HT1080 (cell line): ENCODE measurements at places on chromosomes 11 and 22. TPM values are rescaled to one million over a fixed set of nuclear protein-coding genes. Genes with fewer than 3 reads are reported as not detected.

- no peak for DNase-seq
Measured at GRCh38 chr22:18044548-18045271, 20.3 kb upstream of the MICAL3 start.

DNA sequence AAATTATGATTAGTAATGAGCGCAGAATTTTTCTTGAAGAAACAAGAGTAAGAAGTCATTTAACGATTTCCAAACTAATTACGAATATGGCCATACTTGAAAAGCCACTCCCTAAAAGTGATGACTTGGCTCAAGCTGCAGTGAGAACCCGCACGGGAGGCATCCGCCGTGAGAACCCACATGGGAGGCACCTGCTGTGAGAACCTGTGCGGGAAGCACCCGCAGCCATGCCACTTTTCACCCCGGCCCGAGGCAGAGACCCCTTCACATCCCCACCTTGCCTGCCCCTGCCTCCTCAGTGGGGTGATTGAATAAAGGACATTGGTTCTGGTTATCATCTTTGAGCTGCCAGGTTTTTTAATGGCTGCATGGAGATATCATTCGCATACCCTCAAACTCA lies 89.7 kb downstream of the BRD1 start:
- no peak for DNase-seq

- no peak for DNase-seq
Measured at GRCh38 chr11:31326470-31327148, 42.9 kb downstream of the DCDC1 start.

DNA sequence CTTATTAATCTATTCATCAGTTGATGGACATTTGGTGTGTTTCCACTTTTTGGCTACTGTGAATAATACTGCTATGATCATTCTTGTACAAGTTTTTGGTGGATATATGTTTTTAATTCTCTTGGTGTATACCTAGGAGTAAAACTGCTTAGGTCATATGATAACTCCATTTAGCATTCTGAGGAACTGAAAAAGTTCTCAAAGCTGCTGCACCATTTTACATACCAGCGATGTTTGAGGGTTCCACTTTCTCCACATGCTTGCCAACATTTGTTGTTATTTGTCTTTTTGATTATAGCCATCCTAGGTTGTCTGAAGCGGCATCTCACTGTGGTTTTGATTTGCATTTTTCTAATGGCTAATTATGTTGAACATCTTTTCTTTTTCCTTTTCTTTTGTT lies 4.1 kb upstream of the ACER3 start:
- DNase-seq: no peak

The PPFIBP2 gene
- 1.2 and 2.6 TPM in 2 replicates for total RNA-seq

DNA sequence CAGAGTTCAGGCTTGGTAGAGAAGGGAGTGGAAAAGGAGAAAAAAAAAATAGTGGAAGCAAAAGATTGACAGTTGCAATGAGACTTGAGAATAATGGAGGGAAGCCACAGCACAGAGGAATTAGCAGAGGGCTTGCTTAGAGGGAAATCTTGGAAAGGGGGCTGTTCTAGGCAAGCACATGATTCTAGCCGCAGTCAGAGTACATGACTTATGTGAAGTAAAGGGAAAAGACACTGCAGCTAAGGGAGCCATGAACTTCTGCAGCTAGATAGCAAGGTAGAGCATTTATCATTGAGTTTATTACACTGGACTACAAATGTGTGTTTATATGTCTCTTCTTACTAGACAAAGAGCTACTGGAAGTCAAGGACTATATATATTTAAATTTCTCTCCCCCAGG lies 144.0 kb upstream of the OPCML start:
- DNase-seq: no peak

DNA sequence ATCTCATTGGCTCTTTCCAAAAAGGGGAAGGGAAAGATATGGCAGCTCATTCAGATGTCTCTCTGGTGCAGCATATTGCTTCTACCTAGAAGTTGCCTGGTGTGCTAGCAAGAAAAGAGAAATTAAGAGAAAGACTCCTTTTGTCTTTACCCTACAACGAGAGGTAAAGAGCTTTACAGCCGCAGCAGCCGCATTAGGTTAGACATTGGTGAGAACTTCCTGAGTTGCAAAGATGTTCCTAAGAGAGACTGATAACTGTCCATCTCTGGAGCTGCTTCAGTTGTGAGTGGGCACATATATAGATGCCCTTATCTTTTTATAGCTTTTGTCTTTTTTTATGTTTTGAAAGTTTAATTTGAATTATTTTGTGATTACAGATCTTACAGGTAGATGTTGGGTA lies 80.8 kb upstream of the NNMT start:
- no peak for DNase-seq

GRCh38 chr11:95228081-95228749 lies 2.8 kb downstream of the SESN3 start:
- DNase-seq: no peak

GRCh38 chr11:73972620-73973449 lies 9.8 kb downstream of the UCP2 start:
- DNase-seq: no peak

DNA sequence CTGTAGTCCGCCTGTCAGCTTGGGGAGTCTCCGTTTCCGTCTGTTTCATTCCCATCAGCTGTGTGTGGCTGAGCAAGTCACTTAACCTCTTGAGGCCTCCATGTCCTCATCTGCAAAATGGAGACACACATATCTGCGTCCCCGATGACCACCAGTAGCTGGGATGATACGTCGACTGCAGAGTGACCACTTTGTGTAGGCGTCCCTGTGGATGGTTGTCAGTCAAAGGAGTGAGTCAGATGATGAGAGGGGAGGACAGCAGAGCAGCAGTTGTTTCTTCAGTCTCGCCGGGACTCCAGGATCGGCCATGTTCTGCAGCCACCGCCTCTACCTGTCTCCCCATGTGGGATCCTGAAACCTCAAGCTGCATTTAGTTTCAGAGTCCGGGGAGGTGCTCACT lies 19.9 kb downstream of the MGAT3 start:
- DNase-seq: no peak

The PNPLA5 gene
- not detected in 2 replicates for total RNA-seq

GRCh38 chr11:109785714-109786113 lies 307.5 kb upstream of the ZC3H12C start:
- no peak for DNase-seq

GRCh38 chr11:33778675-33779074 lies 4.4 kb upstream of the FBXO3 start:
- DNase-seq: peak; percentile 29

The ZFTA gene
- 14.9 and 18.6 TPM in 2 replicates for total RNA-seq

The SLC22A25 gene
- not detected in 2 replicates for total RNA-seq

DNA sequence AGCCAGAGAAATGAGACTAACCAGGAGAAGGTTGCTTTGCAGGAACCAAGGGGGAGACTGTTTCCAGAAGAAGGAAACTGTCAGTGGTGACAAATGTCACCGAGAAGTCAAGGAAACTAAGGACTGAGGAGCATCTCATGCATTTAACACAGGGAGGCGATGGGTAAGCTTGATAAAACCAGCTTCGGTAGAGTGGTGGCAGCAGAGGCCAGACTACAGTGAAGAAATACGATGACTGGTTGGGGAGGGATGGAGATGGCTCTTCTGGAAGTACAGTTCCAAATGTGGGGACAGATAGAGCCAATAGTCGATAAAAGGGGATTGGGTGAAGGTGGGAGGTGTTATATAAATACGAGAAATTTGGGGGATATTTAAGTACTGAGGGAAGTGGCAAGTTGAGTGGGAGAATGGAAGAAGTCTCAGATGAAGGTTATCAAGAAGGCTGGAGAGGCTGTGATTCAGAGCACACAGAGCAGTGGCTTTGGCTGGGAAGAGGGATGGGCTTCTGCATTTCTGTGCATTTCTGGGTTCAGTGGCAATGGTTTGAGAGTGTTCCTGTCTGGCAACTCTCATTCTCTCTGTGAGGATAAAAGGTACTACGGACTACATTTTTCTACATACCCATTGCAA lies 29.2 kb downstream of the SC5D start:
- DNase-seq: peak; percentile 12

GRCh38 chr11:17185938-17186337 lies 21.8 kb downstream of the PIK3C2A start:
- no peak for DNase-seq

The VSIG10L2 gene
- total RNA-seq: not detected in 2 replicates

DNA sequence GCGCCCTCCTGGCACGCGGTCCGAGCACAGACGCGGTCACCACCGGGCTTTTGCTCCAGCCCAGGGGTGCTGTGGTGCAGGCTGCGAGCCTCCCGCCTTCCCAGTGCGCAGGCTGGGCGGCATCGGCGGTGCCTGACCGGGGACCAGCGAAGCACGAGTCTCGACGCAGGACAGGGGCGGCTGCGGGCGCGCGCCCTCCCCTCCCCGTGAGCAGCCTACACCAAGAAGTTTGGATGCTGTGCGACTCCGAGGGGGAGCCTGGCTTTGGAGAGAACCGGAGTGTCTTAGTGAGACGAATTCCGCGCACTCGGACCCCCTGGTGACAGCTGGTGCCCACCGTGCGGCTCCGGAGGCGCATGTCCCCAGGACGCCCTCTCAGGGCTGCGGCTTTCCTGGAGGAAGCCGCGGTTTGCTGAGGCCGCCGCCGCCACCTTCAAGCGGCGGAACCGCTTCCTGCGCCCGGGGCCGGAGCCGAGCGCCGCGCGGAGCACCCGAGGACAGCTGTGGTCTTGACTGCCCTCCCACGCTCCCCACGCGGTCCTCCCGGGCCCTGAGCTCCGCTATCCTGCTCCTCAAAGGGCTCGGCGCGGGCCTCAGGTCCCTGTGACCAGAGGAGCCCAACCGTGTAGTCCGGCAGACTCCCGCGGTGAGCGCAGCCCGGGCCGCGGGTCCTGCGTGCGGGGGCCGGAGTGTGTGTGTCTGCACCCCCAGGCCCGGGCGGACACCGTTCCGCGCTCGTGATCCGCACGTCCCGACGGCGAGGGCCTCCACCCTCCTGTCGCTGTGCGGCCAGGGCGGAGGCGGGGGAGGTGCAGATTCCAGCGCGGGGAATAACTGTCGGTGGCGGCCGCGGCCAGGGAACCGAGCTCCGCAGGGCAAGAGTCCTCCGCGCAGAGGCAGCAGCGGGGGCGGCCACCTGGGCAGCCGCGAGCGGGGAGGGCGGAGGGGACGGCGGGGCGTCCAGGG lies 1.7 kb downstream of the FGF3 start:
- DNase-seq: no peak

GRCh38 chr22:30263883-30264282 lies 2.8 kb downstream of the OSM start:
- DNase-seq: no peak

DNA sequence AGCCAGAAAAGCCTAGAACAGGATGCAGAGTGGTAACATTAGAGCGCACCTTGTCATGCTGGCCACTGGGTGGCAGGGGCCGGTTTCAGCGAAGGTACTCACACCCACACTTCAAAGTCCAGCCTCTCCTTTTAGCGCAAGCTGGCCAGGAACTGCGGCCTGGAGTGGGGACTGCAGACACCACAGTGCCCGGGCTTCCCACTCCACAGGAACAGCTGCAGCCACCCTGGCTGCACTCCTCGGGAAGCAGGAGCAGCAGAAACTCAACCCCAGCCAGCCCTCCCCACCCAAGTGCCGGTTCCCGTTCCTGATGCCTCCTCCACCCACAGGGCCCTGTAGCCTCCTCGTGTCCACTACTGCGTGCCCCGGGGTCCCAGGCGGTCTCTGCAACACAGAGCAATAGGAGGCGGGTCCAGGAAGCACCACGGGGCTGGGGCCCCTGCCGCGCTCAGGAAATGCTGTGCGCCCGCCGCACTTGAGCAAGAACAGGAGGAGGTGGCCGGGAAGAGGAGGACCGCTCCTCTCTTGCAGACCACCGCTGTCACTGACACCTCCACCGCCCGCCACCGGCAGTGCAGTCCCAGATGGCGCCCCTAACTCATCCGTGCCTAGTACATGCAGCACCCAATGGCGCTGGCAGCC lies 2.2 kb downstream of the RFPL2 start:
- peak; percentile 63 for DNase-seq

DNA sequence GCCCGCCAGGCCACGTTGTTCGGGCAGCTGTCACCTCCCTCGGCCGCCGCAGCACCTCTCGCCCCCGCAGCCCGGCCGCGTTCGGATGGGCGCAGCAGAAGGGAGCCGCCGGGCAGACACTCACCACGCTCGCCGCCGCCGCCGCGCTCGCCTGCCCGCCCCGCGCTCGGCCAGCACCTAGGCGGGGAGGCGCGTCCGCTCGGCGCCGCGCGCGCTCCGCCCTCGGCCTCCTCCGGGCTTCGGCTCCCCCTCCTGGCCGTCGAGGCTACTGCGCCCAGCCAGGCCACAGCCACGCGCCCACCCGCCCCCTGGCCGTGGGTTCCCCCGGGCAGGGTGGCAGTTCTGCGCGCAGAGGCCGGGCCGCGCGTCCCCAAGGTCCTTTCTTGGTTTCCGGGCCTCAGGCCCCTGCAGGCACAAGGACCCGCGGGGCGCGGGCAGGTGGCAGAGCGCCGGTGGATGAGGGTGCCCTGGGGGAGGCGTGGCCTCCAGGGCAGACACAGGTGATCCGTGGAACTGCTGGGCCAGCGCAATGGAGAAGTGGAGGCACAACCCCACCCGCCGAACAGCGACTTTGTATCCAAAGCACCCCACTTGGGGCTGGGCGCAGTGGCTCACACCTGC lies at the start of gene SLC25A22:
TSS of gene SLC25A22 (minus strand) at position 189 of the 621 bp plus-strand sequence. CDS start 3,275 bp downstream, outside the sequence.
- DNase-seq: peak; percentile 59

The CCDC116 gene
- not detected in 2 replicates for total RNA-seq

GRCh38 chr11:77403211-77403610 lies 70.7 kb downstream of the PAK1 start:
- DNase-seq: no peak

GRCh38 chr11:126214441-126214840 lies 2.9 kb downstream of the FAM118B start:
- no peak for DNase-seq

DNA sequence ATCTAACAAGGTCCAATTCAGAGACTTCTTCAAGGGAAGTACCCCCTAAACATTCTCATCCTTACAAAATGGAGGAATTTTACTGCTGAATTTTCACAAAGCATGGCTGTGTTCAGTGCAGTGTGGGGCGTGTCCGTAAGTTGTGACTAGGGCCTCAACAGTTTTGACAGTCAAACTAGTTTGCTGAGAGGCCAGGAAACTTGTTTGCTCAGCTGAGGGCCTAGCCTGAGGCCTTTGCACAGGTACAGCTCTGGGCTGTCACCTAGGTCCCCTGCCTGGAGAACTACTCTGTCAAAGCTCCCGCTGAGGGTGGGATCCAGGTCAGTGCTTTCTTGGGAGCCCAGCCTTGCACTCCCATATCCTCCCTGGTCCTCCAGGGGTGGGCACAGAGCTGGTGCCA lies 27.9 kb downstream of the TCP11L1 start:
- no peak for DNase-seq

DNA sequence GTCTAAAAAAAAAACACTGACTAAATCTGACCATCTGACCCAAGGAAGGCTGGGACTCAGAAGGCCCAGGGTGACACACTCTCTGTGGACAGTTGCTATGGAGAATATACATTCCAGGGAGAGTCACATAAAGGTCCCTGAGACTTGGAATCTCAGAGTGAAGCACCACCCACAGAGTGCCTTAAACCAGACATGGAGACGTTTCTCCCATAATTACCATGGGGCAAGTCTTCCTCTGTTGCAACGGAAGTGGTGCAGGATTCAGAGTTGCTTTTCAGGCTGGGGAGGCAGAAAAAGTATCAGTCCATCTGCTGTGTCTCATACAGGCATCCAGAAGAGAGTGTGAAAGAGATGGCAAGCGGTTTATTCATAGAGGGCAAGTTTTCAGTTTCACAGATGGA lies 58.7 kb upstream of the SLN start:
- peak; percentile 65 for DNase-seq

GRCh38 chr22:46103181-46103580 lies 47.1 kb upstream of the PPARA start:
- no peak for DNase-seq

GRCh38 chr11:103079833-103080232 lies 12.1 kb downstream of the DCUN1D5 start:
- no peak for DNase-seq

The MS4A4A gene
- total RNA-seq: not detected in 2 replicates
